ENCODE measurements at places on chromosomes 11 and 22.

- no peaks in the 10 kb centered on the region for H3K27me3 ChIP-seq
- H3K4me1 ChIP-seq, result peaks cover 3% of the 10 kb centered on the region
- no peak overlapping the region for H3K27ac ChIP-seq
- no peaks in the 10 kb centered on the region for H3K36me3 ChIP-seq
- no peak for DNase-seq
Observed at GRCh38 chr11:113376156-113376555, 11.4 kb upstream of the ANKK1 start.

GRCh38 chr11:30147293-30147692, 83.5 kb upstream of the FSHB start:
- H3K4me1 ChIP-seq, result no peaks in the 10 kb centered on the region
- H3K4me3 ChIP-seq, result no peak overlapping the region
- no peaks in the 10 kb centered on the region for H3K27me3 ChIP-seq
- H3K36me3 ChIP-seq, result no peaks in the 10 kb centered on the region
- no peak for DNase-seq

- no peaks in the 10 kb centered on the region for H3K36me3 ChIP-seq
- H3K4me1 ChIP-seq, result peaks cover 12% of the 10 kb centered on the region
- H3K27me3 ChIP-seq, result no peaks in the 10 kb centered on the region
- no peak overlapping the region for H3K27ac ChIP-seq
Observed at GRCh38 chr11:71204748-71205664, 47.4 kb downstream of the SHANK2 start.

DNA sequence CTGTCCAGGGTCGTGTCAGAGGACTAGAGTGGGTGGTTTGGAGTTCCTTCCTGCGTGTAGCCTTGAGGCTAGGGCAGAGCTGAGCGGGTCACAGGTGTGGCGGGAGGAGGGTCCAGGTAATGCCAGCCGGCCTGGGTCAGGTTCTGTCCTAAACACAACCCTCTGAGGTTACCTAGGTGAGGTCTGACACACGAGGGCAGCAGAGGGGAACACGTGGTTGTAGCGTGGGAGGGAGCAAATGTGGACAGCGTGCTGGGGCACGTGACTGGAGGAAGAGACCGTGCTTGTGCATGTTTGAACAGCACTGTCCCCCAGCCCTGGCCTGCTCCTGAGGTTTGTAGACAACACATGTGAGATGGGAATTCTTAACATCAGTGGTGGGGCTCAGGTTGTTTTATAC, 13.1 kb downstream of the MOV10L1 start:
- H3K27me3 ChIP-seq, result no peaks in the 10 kb centered on the region
- no peak overlapping the region for H3K4me3 ChIP-seq
- no peaks in the 10 kb centered on the region for H3K36me3 ChIP-seq
- H3K4me1 ChIP-seq, result peaks cover 5% of the 10 kb centered on the region
- DNase-seq, result no peak

GRCh38 chr11:75246671-75247350, 6.2 kb downstream of the TPBGL start:
- H3K27me3 ChIP-seq, result peaks cover 33% of the 10 kb centered on the region
- no peak overlapping the region for H3K4me3 ChIP-seq
- no peaks in the 10 kb centered on the region for H3K4me1 ChIP-seq
- H3K36me3 ChIP-seq, result no peaks in the 10 kb centered on the region
- H3K27ac ChIP-seq, result no peak overlapping the region

DNA sequence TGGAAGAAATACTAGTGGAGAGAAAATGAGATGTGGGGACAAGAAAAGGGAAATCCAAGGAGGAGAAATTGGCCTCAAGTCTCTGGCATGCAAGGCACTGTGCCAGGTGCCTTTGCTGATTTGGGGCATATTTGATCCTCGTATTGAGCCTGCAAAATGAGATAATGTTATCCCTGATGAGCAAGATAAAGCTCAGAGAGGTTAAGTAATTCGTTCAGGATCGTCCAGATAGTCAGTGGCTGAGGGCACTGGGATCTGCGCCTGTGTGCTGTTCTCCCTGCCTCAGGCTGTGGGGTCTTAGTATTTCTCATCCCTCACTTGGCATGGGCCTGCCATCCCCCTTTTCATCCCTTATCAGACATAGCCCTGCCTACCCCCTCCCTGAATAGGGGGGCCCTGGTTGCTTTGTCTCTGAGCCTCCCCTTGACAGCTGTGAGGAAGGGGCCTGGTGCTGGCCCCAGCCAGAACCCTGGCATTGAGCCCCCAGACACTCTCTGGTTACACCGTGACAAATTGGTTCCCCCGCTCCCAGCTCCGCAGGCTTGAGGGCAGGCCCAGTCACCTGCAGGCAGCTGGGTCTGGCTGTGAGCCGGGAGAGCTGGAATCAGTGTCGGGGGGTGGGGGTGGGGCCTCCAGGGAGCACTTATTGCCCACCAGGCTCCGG, 85.7 kb downstream of the NECTIN1 start:
- no peaks in the 10 kb centered on the region for H3K27me3 ChIP-seq
- no peaks in the 10 kb centered on the region for H3K4me1 ChIP-seq
- DNase-seq, result no peak
- no peaks in the 10 kb centered on the region for H3K36me3 ChIP-seq

DNA sequence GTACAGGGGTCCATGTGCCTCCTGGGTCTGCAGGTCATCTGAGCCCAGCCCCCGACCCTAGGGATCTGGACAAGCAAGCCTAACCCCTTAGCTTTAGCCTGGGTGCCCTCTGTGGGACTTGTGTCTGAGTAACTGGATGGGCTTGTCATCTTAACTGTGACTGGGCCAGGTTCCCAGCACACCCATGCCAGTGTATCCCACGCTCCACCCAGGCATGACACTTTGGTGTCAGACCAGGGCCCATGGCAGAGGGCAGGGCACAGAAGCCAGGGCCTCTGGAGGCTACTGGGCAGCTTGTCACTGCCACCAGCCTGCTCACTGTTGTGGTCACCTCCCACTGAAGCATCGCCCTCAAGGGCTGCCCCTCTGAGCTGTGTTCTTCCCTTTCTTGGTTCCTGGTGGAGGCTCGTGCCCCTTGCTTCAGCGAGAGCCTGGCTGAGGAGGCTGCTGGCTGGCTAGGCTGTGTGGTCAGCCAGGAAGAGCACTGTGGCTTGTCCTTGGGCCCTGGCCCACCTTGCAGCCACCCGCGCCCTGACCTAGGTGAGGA, 80.8 kb downstream of the ST3GAL4 start:
- H3K27ac ChIP-seq, result no peak overlapping the region

DNA sequence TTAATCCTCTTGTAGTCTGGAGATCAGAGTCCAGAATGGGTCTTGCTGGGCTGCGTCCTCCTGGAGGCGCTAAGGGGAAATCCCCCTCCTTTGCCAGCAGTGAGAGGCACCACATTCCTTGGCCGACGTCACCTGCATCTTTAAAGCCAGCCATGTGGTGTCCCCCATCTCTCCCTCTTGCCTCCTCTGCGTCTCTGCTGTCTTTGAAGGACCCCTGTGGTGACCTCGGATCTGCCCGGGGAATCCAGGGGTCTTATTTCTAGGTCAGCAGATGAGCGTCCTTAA, 27.2 kb upstream of the PARVB start:
- H3K27me3 ChIP-seq, result no peaks in the 10 kb centered on the region
- no peak for DNase-seq
- no peak overlapping the region for H3K27ac ChIP-seq
- no peaks in the 10 kb centered on the region for H3K4me1 ChIP-seq

DNA sequence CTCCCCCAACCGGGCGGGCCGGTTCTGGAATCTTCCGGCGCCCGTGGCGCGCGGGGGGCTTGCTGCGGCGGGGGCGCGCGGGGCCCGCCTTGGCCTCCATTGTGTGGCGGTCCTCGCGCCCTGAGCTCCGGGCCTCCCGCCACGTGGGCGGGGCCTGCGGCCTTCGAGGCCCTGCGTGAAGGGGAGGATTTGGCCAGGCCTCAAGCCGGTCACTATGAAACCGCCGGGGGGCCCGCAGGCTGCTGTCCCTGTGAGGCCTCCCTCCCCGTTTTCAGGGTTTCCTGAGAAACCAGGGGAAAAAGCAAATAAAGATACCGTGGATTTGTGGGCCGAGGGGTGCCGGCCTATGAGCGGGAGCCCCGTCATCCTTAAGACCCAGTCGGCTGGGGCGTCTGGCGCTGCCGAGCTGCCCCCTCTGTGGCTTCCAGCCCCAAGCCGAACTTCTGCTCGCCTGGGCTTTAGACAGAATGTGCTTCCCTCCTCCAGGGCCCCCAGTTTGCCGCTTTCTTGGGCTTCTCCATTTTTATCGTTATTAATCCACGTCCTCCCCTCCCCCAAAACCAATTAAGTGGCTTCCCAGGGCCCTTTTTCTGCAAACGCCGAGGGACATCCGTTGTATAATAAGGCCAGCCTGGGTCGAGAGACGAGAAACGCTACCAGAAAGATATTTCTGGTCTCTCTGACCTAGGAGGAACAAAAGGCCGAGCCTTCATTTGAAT, 602 bp downstream of the EWSR1 start:
- peak overlapping the region; percentile 97 for H3K27ac ChIP-seq
- DNase-seq, result peak; percentile 78
- peak overlapping the region; percentile 39 for H3K4me3 ChIP-seq

GRCh38 chr11:16095756-16096155, 260.6 kb downstream of the SOX6 start:
- no peak overlapping the region for H3K27ac ChIP-seq
- H3K4me3 ChIP-seq, result no peak overlapping the region
- DNase-seq, result no peak
- no peaks in the 10 kb centered on the region for H3K27me3 ChIP-seq
- H3K36me3 ChIP-seq, result no peaks in the 10 kb centered on the region

All from hepatocyte (in vitro differentiated cells).